ENCODE measurements at places on chromosomes 6 and 20. TPM values are rescaled to one million over a fixed set of nuclear protein-coding genes. Genes with fewer than 3 reads are reported as not detected.

The CAGE1 gene
- 0.09 TPM for total RNA-seq

The HCRTR2 gene
- total RNA-seq = 0.18 TPM

The RBPJL gene
- not detected for total RNA-seq

DNA sequence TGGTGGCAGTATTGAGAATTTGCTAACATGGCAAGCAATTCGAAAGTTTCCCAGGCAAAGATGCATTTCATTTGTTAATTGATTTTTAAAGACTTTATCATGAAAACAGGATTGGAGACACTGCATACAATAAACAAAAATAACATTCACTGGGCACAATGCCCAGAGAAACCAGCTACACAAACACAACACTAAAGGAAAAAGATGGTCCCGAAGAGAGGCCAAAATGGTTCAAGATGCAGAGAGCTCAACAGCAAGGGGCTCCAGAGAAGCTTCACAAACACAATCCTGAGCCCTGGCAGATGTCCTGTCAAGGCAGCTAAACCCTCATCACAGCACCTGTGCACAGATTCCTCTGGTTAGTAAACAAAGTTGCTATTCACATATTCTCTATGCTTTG is 79.3 kb downstream of the INSM1 start:
- no peak overlapping the region for H3K4me3 ChIP-seq
- no peak for DNase-seq
- H3K36me3 ChIP-seq = no peaks in the 10 kb centered on the region
- H3K27me3 ChIP-seq = no peaks in the 10 kb centered on the region

- H3K36me3 ChIP-seq = no peaks in the 10 kb centered on the region
- peak overlapping the region; percentile 70 for H3K4me3 ChIP-seq
Observed at GRCh38 chr20:52105442-52106422, 85.8 kb downstream of the ZFP64 start.

- H3K27ac ChIP-seq = peak overlapping the region; percentile 97
- H3K4me1 ChIP-seq = peaks cover 28% of the 10 kb centered on the region
- no peaks in the 10 kb centered on the region for H3K27me3 ChIP-seq
- no peak for DNase-seq
Observed at GRCh38 chr6:155313602-155314091, 637 bp downstream of the TFB1M start.

- H3K4me1 ChIP-seq = peaks cover 59% of the 10 kb centered on the region
- no peak overlapping the region for H3K4me3 ChIP-seq
- no peaks in the 10 kb centered on the region for H3K36me3 ChIP-seq
Observed at GRCh38 chr6:118665011-118665410, 13.6 kb upstream of the CEP85L start.

DNA sequence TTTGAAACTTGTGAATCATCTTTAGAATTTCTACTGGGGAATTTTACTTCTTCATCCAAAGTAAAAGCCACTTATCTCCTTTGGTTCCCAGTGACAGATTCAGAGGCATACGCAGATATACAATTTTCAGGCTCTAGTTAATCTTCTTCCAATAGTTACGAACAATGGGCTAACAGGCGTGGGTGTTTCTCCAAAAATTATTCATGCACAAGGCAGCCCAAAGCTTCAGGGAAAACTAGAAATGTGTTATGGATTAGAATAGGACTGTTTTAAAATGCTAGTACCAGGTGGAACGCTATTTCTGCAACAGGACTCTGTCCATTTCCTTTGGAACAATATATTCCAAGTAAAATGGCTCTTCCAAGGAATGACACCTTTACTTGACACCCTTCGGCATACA is 102.2 kb downstream of the ZNF217 start:
- H3K4me1 ChIP-seq = peaks cover 55% of the 10 kb centered on the region
- H3K27me3 ChIP-seq = no peaks in the 10 kb centered on the region
- no peak overlapping the region for H3K4me3 ChIP-seq
- no peak overlapping the region for H3K27ac ChIP-seq
- no peak for DNase-seq

DNA sequence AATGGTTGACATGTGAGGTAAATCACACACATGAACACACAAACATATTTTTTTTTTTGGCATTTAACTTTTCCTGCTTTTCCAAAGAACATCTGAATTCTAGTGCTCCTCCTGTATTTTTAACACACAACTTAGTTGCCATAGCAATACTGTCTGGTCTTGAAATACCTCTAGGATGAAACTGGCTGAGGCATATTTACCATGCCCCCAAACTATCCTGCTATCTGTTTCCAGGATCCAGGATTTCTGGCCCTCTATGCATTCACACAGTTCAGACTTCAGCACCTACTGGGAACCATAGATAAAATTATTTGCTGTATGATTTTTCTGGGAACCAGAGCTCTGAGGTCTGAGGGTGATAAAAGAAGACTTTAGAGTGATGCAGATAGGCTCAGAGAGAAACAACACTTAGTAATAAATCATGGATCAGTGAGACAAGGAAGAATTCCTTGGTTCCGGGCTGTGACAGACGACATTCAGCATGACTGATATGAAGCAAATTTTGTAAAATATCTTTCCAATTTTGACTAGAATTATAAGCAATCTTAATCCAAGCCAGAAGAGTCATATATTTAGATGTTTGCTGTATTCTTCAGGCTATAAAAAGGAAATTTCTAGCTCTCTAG is 359.7 kb downstream of the BTBD9 start:
- H3K4me3 ChIP-seq = no peak overlapping the region
- DNase-seq = no peak
- peaks cover 5% of the 10 kb centered on the region for H3K4me1 ChIP-seq
- peaks cover 2% of the 10 kb centered on the region for H3K36me3 ChIP-seq
- no peaks in the 10 kb centered on the region for H3K27me3 ChIP-seq

DNA sequence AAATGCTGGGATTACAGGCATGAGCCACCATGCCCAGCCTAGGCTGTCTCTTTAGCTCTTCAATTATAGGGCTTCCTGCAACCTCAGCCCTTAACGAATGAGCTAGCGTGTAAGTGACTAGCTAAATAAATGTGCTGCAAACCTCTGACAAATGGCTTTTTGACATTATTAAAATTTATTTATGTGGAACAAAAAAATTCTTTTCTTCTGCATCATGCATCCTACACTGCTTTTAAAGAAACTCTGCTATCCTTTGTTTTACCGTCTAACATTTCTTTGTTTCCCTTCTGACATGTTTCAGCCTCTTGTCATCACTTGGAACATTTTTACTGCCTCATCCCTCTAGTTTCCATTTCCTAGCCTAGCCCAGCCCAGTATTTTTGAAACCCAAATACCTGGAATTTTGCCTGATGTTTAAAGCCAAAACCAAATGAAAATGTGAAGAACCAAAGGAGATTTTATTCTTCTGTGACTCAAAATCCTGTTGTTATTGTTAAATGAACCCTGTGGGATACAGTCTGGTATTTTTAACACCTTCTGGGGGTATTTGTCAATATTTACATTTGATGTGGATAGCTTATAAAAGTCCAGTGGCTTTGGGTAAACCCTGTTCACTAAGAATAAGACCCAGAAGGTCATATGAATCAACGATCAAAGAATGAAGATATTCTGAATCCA is 9.5 kb downstream of the NT5E start:
- H3K4me3 ChIP-seq = no peak overlapping the region
- no peaks in the 10 kb centered on the region for H3K36me3 ChIP-seq
- no peaks in the 10 kb centered on the region for H3K4me1 ChIP-seq
